Bone marrow (tissue), 2 donors: ENCODE measurements at places on chromosomes 11 and 22.
A peak's percentile ranks its signal among the peaks of the same experiment; 100 is the strongest.

DNA sequence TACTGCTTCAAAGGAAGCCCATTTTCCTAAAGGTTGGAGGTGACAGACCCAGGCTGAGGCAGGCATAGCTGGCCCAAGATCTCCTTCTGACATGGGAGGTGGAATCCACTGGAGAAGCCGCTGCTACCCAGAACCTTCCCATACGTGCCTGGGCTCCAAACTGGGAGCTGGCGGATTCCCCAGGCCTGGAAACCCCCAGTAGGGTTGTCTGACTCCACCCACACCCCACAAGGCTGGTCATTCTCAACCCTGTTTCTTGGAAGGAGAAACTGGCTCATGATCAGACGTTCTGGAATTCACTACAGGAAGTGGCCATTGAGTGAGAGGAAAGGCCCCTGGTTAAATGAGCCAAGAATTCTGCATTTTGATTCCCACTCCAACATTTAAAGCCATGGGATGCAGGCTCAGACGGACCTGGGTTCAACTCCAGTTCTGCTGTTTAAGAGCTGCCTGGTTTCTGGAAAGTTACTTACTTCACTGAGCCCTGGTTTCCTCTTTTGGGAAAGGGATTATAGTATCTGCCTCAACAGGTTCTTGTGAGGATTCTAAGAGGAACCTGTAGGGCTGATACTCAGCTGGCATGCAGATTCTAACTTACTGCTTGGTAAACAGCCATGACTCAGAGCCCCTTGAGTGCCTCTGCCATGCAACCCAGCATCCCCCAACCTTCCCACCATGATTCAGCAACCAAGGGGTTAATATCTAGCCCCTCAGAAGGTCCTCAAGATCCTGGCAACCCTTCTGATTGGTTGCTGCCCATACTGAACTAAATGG lies 19.4 kb upstream of the TSKU start:
- no peak for DNase-seq

DNA sequence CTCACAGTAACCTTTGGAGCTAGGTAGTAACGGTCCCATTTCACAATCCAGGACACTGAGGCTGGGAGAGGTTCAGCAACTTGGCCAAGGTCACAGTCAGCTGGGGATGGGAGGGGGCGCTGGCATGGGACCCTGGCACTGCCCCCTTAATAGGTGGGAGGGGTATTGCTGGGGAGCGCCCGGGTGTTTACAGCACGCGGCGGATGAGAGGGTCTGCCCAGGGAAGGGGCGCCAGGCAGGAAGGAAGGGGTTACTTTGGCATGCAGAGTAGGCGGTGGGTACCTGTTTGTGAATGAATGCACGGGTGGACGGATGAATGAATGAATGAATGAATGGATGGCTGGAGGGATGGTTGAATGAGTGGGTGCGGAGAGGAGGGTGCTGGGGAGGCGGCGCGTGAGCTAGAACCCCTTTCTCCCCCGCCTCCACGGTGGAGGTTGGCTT lies 628 bp upstream of the FLRT1 start:
- no peak for DNase-seq

DNA sequence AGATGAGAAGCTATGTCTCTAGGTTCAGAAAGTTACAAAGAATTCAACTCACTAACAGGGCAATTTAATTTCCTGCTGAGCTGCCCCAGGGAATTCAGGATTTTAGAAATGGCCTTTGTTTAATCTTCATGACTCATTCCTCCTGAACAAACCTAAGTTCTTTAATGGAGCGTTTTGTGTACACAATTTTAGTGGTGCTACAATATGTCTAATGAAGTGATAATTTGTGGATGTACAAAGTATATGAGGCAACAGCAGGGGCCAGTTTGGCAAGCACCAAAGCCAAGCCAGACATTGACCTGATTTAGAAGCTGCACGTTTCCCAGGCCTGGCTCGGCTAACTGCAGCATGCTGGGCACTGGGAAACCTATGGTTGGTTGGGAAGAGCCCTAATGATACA lies 34.4 kb upstream of the HEPHL1 start:
- DNase-seq = no peak

GRCh38 chr11:11163236-11163635 lies 189.8 kb downstream of the CSNK2A3 start:
- DNase-seq = no peak

- DNase-seq = peak; percentile 92
Measured at GRCh38 chr22:35376728-35377472, 4.0 kb upstream of the HMOX1 start.

DNA sequence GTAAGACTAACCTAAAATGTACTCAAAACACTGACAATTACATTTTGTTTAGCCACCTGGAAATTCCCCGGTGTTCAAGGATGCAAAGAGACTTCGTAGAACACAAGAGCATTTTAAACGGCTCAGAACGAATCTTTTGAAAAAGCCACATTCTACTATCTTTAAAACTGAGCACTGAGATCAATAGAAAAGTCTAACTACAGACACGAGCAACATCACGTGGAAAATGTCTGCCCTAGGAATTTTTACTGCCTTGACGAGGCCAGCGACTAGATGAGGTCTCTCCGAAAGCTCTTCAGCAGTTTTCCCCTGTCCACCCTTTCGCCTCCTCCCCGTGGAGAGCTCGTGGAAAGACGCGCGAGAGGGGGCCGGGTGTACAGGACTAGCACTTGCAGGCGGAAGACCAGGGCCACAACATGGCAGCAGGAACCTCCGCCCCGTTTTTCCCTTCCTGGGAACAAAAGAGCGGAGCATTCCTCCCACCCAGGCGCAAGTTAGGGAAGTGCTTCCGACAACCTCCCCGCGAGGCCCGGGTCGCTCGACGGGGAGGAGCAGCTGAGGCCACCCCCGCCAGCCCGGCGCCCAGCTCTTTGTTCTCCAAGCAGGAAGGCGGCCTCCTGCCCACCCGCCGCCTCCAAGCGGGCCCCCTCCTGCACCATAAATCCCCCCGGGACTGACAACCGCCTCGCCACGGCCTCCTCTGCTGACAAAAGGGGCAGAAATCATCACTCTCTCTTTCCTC lies 1.1 kb downstream of the EIF4G2 start:
- DNase-seq = peak; percentile 52

DNA sequence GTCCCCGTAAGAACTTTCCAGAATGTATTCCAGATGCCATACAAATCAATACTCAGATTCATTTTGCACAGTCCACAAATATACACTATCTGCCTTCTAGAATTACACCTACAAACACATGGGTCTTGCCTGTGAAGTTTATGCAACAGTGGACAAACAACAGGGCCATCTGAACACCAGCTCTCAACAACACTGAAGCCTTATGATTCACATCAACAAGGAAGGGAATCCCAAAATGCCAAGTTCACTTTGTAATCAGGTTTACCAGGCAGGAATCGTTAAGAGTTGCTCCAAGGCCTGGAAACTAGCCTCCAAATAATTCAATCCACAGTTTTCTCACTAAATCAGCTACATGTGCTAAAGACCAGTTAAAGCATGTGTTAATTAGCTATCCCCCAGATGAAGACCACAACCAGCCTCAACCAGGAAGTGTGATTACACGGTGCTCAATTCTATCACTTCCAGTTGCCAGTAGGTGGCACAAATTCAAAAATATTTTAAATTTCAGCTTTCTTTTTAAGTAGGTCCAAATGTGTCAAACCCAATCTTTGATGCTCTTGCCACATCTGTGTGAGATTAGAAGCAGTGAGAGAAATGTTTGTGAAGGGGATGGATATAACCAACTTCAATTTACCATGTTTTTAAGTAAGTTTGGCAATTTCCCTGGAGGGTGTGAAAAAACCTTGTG lies 139.1 kb upstream of the BDNF start:
- DNase-seq = no peak

- DNase-seq = no peak
Measured at GRCh38 chr22:31173386-31174145, 13.6 kb downstream of the RNF185 start.

DNA sequence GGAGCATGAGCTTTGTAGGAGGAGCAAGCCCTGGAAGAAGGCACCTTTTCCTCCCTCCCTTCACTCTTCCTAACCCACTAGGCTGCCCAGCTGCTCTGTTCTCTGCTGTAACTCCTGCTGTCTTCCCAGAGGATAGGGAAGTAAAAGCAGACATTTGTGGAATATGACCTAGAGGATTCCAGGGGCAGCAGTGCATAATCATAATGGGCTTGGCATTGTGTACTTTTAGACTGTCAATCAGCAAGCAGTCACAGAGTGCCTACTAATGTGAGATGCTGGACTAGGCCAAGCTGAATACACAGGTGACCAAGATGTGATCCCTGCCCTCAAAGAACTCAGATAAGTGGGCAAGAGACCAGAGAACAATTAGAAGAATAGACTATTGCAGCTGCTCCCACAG lies 133.0 kb downstream of the NAV2 start:
- DNase-seq = no peak

DNA sequence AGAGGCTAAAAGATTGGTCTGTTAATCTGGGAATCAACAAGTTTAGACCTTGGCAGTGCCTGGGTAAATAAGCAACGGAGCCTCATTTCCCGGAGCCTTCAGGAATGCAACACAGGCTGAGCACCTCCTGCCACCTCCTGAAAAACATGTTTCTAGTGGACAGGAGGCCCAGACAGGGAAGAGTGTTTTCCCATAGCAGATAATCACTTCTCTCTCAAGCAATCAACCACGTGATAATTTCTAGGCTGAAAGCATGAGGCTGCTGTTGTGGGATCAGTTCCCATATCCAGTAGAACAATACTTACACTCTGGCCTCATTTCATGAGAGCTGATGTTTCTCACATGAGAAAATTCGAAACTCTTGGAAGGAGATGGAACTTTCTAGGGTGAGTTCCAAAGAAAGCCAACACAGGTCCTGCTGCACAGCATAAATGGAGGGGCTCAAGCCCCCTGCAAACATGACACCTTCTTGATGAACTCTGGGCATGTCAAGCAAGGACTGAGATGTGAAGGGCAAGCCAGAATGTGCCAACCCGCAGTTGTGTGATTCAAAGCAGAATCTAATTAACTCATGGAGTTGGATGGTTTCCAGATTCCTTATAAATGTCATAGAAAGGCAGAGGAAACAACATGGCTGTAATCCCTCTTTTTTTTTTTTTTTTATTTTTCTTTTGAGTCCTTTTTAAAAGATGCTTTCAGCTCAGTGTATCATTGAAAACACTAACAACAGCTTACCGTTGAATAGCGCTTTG lies 228.5 kb upstream of the SESN3 start:
- no peak for DNase-seq

DNA sequence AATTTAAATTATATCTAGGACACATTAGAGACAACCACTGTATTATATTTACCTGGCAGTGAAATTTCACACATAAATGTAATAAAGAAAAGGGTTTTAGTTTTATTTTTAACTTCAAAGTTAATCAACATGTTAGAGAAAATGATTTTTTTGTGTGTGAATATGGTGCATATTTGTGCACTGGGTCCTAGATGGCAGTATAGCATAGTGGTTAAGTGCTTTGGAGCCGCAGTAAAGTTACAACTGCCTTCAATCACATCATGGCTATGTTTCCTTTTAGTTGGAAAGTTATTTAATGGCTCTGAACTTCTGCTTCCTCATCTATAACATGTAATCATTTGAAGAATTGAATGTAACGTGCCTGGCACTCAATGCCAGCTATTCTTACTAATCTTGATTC lies 108.9 kb upstream of the DDI1 start:
- no peak for DNase-seq

DNA sequence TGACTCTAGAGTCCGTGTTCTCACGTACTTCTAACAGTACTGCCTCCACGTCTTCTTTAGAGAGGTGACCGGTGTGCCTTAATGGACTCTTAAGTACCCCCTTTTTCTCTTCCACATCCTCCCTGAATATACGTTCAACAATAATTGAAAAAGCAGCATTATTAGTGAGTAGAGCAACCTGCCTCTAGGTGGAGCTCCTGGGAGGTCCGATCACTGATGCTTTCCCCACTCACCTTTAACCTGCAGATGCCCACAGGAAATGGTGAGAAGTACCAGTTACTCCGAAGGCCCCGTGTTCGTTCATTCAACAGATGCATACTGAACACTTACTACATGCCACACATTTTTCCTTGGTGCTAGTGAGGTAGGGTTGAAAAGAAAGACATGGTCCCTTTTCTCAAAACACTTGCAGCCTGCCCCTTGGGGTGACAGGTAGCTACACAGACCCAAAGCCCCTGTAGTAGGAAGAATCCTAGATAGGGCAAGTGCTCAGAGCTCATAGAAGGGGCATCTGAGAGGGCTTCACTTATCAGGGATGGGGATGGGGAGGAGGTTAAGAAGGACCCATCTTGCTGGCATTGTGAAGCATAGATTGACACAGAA lies 72.7 kb downstream of the FEZ1 start:
- no peak for DNase-seq
